RWPE2 (cell line): ENCODE measurements at places on chromosomes 2 and 18.

GRCh38 chr2:186724736-186725135 is 30.9 kb downstream of the FAM171B start:
- DNase-seq, result no peak

GRCh38 chr2:68466361-68466777 is 725 bp downstream of the FBXO48 start:
- DNase-seq, result no peak

GRCh38 chr2:230904856-230905447 is 20.1 kb downstream of the GPR55 start:
- peak; percentile 23 for DNase-seq

DNA sequence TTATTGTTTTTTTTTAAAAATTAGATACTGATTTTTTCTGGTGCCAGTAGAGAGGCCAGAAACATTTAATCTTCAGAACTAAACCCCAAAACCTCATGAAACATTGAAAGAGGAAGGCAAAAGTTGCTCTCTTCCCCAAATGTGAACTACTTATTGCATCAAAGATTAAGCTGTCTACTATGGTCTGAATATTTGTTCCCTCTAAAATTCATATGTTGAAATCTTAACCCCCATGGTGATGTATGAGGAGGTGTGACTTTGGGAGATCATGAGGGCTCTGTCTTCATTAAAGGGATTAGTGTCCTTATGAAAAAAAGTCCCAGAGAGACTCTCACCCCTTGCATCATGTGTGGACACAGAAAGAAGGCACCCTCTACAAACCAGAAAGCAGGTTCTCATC is 28.2 kb upstream of the SLC8A1 start:
- DNase-seq, result no peak

DNA sequence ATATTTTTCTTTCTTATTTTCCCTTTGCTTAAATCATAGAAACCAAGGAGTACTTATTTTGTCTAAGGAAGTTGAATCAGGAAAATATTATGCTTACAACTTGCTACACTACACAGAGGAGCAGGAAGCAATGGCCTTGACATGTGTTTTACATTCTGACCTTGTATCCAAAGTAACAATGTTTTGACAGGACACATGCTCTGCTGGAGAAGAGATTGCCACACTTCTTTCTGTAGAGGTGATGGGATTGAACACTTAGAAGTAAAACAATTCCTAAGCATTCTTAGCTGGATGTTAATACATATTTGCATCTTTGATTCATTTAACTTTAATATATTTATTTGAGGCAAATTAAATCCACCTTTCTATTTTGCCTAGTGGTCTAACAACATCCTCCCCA is 929.1 kb downstream of the DSC3 start:
- no peak for DNase-seq

DNA sequence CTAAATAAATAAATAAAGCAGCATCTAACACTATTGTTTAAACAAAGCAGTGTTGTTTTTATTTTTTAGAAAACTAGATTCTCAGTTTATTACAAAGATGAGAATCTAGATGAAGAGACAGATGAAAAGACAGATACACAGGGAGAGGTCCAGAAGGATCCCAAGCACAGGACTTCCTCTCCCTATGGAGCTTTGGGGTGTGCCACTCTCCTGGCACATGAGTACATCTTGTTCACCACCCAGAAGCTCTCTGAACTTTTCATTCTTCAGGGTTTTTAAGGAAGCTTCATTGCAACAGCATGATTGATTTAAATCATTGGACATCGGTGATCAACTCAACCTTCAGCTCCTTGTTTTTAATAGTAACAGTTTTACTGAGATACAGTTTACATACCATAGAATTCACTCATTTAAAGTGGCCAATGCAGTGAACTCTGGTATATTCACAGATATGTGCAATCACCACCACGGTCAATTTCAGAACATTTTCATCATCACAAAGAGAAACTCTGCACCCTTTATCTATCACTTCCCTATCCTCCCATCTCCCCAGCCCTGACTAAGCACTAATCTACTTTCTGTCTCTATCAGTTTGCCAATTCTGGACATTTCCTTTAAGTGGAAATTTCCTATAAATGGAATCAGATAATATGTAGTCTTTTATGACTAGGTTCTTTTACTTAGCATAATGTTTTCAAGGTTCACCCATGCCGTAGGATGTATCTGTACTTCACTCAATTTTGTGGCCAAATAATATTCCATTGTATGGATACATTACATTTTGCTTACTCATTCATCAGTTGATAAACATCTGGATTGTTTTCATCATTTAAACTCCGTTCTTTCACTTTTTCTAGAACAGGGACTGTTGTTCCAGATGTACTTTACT is 62.3 kb upstream of the ZFP36L2 start:
- no peak for DNase-seq

- DNase-seq, result no peak
These were observed 195.4 kb downstream of the HAUS1 start for GRCh38 chr18:46299465-46300008.

- DNase-seq, result peak; percentile 97
These were observed 49.5 kb downstream of the SPRED2 start for GRCh38 chr2:65382776-65383357.

DNA sequence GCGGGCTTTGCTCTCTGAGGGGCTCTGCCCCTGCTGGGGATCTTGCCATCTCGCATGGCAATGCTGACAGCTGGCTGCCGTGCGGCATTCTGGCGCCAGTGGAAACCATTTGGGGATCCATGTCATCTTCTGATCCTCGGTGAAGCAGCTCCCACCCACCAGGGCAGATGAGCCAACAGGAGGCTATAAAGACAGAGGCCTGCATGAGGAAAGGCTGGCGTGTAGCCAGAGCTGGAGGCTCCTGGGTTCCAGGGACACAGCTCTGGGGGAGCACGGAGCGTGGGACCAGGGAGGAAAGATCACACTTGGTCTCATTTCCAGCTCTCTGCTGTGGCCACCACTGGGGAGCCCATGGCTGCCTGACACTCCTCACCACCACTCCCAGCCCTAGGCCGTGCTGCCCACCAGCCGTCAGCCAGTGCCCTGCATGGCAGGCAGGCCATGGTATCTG is 145.8 kb downstream of the ZFP36L2 start:
- DNase-seq, result no peak

DNA sequence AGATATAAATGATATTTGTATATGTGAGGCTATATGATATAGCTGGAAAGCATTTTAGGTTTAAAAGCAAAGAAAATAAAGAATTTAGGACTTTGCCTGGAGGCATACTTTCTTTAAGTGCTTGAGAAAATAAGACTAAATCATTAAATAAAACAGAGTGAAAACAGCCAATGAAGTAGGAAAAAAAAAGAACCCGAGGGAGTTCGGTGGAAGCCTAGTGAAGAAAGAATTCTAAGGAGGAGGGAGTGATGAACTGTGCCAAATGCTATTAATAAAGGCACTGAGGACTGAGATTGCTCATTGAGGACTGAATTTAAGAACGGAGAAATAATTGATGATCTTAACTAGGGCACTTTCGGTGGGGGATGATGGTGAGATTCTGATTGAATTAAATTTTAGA is 573.5 kb downstream of the DSC3 start:
- no peak for DNase-seq

- DNase-seq, result no peak
These were observed 28.9 kb downstream of the OSBPL1A start for GRCh38 chr18:24368749-24369148.

- no peak for DNase-seq
These were observed 25.0 kb upstream of the COPS8 start for GRCh38 chr2:237060534-237061312.

GRCh38 chr2:6700335-6700734 is 165.4 kb downstream of the CMPK2 start:
- no peak for DNase-seq

DNA sequence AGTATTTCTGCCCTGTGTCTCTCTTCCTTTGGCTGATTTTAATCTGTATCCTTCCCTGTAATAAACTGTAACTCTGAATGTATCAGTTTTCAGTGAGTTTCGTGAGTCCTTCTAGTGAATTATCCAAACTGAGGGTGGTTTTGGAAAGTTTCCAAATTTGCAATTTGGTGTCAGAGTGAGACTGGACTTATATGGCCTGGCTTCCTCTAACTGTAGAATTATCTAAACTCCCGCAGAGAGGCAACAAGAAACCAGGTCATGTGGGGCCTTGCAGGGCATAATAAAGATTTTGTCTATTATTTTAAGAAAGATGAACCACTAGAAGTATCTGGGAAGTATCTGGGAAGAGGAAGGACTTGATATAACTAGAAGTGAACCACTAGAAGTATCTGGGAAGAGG is 95.3 kb upstream of the RNF152 start:
- no peak for DNase-seq

- no peak for DNase-seq
These were observed 1.8 kb downstream of the KIF5C start for GRCh38 chr2:148876595-148877402.

DNA sequence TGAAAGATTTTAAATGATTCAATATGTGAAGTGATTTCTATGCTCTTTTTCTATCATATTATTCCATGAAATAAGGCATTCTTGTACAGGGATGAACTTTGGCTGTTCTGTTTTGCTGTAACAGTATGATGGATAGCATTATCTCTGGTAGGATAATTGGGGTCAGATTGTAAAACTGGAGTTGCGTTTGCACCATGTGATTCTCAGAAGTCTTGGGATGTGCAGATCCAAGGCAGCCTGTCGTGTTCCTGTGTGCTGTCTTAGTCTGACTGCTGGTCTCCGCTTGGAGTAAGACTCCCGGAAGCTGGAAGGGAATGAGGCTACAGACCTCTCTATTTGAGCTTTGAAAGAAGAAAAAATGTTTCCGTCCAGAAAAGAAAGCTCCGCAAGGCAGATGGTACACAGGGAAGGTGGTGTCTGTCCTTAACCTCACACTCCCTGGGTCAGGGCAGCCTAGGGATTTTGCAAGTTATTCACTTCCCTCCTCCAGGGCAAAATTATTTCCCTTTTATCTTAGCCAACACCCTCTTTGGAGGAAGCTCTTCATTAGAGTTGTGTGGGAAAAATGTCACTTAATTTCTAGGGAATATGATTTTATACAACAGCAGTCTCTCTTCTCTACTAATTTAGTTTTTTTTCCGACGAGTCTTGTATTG is 250.6 kb downstream of the PTPRM start:
- no peak for DNase-seq

GRCh38 chr18:61892683-61893308 is at the start of gene RNF152:
Gene RNF152 (minus strand): TSS chr18:61893007. CDS start chr18:61816463, 76,544 bp downstream.
- no peak for DNase-seq

DNA sequence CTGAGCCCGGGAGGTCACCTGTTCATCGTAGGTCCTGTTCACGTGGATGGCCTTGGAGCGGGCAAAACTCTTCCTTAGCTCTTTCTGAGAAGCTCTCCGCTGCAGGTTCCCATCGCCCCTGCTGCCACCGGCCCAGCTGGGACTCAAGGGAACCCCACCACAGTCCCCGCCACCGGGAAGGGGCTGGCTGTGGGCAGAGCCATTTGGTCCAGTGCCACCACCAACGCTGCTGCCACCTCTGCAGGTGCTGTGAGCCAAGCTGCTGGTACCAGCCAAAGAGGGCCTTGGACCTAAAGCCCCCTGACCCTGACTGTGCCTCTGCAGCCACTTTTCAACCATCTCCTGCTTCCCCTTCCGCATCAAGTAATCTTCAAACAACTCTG is 586 bp downstream of the PDE11A start:
- no peak for DNase-seq

DNA sequence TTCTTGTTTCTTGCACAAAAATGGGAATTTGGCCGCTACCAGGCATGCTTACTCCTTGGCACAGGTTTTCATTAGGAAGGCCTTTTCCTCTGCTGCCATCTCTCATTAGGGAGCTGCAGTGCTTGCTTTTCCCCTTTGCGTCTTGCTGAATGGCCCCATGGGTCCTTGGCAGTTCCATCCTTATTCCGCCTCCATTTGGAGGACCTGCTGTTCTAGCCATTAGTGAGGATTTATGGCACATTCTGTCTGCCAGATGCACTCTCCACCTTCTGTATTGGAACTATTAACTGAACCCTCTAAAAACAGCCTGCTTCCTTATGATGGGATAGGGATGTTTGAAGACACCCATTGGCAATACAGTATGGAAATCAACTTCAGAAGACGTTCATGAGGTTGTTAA is 103.5 kb upstream of the NOSTRIN start:
- DNase-seq, result no peak

- DNase-seq, result no peak
These were observed 7.9 kb downstream of the SCG2 start for GRCh38 chr2:223594259-223594658.

DNA sequence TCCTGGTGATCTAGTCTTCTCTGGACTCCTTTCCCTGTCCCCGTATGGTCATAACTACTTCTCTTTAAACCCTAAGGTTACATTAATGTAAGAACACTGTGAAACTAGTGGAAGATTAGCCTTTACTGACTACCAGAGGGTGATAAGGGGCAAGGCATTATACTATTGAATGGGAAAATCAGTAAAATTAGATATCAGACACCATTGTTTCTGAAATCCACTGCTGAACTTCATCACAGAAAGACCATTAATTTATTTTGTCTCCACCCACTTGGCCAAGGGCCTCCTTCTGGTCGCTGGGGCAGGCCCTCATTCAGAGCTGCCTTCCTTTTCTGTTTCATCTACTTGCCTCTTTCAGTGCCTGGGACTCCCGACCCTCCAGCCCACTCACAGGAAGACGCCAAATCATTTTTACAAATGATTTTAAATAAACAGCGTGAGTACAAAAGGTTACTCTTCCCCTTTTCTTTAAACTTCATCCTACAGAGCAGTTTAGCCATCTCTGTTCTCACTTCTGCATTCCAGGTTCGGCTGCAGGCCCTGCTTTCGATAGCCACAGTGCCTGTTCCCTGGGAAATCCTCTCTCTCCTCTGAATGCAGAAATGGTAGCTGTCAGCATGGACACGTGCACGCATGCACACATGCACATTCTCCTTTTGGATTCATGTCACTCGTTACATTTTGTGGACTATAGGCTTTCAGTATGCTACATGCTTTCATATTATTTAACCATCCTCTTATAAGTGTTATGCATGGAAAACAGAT is 70.3 kb upstream of the DOCK10 start:
- no peak for DNase-seq
